Activated naive CD4-positive, alpha-beta T cell treated with anti-CD3 and anti-CD28 coated beads, Interleukin-2, amount 50 U/mL, for 72 hours (primary cell): ENCODE measurements at places on chromosomes 7 and 10. TPM values are rescaled to one million over a fixed set of nuclear protein-coding genes. Genes with fewer than 3 reads are reported as not detected.

DNA sequence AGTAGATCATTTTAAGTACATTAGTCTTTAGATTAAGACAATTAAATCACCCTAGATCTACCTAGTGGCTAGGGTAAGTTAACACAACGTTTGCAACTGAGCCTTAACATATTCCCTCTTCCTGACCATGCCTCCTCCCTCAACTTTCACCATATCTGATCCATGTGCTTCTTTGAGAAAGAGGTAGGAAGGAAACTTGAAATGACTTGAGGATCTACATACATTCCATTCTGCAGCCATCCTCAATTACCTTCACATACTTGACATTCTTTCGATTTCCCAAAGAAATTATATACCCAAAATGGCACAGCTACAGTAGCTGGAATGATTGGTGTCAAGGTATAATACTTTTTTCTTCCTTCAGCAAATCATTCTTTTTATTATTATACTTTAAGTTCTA is 12.9 kb upstream of the SEPTIN7 start:
- no peak for DNase-seq

IDI2 gene
- not detected for total RNA-seq

DNA sequence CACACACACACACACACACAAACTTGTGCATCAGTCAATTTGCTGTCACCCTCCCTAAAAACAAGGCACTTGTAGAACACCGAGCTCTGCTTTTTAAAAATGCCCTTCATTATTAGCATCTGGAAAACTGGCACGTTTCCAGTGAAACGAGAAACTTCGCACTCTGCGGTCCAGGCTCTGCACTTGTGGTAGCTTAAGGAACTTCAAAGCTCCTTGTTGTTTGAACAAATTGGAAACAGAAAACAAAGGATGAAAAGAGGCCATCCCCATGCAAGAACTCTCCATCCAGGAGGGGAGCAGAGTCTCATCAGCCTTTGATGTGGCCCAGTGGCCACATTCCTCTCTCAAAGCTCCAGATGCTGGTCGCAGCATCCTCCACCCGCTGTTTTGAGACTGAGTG is 105.1 kb downstream of the C10orf90 start:
- DNase-seq = no peak

DNA sequence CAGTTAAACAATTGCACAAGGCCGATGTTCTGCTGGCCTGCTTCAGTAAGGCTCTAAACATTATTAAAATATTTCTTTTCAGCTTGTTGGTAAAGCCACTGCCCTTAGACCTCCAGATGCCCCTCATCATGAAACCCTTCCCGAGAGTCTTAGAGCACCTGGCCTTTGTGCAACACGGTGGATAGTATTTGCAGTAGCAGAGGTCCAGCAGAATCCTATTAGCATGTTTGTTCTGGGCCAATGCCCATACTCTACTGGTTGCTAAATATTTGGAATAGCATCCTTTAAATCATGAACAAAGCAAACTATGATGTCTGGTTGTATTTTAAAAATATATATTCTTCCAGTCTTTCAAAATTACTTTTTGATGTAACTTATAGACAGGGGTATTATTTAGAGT is 584.6 kb downstream of the CNTNAP2 start:
- DNase-seq = no peak

DNA sequence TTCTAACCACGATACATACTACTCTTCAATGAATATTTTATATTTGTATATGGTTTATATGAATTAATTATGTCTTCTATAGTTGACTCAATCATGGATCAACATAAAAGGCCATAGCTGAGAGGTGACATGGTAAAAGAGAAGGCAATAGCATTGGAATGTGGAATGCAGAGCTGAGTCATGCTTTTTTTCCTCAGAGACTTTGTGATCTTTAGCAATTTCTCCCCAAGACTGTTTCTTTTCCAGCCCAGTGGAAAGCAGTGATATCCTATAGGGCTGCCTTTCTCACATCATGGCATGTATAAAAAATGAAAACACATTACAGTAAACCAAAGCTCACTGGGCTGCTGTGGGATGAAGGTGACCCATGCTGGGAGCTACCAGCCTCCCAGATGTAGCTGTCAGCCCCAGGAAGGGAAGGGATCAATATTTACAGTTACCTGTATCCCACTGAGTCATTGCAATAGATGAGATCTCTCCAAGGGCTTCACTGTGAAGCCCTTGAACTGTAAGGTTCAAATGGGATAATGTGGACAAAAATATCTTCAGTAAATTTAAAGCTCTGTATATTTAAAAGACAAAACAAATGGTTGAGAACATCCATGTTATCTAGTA is 30.2 kb downstream of the SLC39A12 start:
- no peak for DNase-seq

GRCh38 chr7:36370046-36370445 is 19.6 kb upstream of the ANLN start:
- DNase-seq = no peak

GRCh38 chr7:90760892-90761291 is 164.8 kb downstream of the CDK14 start:
- DNase-seq = no peak

DNA sequence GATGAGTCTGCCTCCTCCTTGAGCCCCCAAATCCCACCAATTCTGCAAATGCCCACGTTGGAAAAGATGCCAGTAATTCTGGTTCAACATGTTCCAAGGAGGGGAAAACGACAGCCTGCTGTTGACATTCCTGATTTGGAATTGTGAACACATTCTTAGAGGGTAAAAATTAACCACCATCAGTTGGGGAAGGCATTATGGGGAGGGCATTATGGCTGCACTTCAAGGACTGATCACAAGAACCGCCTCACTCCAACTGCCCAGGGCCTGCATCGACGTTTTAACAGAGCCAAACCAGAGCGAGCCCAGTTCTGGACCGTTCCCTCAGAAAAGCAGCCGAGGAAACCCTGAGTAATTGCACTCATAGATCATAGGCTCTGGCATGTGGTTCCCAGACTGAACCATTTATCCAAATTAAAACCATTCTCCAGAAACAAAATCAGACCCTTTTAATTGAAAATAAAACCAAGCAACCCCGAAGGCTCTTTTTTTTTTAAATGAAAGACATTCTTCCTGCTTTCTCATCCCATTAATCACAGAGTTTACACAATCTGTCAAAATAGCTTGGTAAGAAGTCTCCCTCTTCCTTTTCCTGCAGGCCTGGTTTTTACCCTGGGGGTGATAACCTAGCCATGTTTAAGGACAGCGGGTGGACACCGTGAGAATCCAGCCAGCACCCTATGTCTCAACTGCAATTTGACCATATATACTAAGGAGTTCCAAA is 8.0 kb downstream of the TNS3 start:
- DNase-seq = no peak

DNA sequence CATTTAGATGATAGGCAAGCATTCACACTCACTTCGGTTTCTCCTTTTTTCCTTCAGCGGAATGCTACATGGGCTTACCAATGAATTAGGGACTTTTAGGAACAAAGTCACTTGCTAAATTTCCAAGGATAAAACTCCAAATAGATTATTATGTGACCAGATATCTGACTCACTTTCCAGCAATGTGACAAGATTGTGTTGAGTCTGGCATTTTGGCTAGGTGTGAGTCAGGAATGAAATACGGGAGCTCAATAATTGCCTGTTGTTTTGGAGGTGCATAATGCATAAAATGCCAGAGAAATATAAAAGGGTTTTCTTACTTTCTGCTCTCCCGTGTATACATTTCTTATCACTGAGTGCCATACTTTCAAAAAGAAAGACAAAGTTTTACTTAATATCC is 721.1 kb downstream of the KCNMA1 start:
- no peak for DNase-seq

- DNase-seq = no peak
Measured at GRCh38 chr7:27071622-27072390, 24.0 kb downstream of the HOXA1 start.

DNA sequence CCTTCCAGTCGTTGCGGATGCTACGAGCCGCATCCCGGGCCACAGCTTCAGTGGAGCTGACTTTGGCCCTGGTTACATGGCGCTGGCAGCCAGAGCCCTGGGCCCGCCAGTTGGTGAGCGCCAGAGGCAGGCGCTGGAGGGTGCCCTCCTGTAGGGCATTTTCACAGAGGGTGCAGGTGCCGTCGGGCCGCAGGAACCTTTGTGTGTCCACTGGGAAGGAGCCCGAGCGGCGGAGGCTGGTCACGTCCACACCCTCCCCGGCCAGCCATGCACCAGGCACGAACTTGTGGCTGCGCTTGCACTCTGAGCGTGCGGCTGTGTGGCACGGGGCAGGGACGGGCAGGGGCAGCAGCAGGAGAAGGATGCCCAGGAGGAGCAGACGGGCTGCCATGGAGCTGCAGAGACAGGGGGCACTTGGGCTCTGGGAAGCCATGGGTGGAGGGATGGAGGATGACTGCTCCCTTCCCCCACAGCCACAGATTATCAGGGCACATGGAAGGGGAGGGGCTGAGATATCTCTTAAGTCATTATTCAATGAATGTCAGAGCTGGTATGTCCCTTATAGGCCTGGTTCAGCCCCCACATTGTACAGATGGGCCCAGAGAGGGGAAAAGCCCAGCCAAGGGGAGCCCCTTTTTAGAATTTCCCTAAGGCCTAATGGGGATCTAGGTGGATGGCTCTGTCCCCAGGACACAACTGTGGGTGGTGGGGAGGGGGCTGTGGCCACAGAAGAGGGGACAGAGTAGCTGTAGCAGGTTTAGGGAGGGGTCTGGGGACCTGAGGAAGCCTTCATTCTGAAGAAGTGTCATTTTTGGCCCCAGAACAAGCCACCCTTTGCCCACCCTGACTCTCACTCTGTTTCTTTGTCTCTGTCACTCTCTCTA is 1.8 kb downstream of the PRF1 start:
- no peak for DNase-seq

DNA sequence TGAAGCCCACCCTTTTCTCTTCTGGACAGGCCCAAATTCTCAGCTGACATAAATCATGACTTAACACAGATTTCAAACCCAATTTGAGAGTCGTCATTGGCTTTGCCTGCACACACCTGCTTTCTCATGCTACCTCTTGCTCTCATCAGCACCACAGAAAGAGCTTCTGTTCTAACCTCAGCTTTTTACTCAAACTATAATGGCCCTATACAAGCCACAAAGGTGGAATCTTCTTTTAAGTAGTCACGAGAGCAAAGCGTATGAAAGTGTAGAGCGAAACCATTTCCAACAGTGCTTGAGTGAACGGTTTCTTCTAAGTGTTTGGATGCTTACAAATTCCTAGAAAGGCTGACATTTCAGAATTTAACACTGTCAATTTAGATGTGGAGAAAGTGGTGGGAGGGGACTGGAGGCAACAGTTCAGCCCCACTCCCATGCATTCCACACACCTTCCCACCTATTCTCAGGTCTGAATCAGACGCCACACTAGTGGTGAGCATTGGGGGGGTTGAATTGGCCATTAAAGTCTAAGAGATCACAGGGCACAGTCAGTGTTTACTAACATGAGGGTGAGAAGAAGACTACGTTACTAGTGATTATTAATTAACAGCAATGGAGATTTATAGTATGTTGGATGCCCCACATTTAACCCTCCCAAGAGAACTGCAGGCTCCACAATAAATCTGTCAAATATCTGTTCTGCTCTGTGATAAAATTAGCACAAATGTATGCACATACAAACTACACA is 114.0 kb downstream of the PRKCQ start:
- DNase-seq = no peak

PVRIG gene
- total RNA-seq = 20.8 TPM

DNA sequence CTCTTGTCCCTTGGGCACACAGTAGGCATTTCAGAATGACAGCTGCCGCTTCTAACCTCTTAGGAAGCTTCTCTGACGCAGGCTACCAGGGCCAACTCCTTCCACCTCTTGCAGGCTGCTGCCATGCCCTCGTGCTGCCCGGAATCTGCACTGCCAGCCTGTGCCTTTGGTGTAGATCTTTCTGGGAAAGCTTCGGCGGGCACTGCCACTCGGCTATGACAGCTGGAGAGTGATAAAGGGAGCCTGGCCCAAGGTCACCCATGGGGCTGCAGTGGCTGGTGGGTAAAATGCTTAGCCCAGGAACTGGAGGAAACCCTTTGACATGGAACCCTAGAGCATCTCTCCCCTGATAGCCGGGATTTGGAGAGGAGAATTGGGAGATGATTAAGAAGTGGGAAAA is 78.0 kb upstream of the C1QL3 start:
- no peak for DNase-seq

DNA sequence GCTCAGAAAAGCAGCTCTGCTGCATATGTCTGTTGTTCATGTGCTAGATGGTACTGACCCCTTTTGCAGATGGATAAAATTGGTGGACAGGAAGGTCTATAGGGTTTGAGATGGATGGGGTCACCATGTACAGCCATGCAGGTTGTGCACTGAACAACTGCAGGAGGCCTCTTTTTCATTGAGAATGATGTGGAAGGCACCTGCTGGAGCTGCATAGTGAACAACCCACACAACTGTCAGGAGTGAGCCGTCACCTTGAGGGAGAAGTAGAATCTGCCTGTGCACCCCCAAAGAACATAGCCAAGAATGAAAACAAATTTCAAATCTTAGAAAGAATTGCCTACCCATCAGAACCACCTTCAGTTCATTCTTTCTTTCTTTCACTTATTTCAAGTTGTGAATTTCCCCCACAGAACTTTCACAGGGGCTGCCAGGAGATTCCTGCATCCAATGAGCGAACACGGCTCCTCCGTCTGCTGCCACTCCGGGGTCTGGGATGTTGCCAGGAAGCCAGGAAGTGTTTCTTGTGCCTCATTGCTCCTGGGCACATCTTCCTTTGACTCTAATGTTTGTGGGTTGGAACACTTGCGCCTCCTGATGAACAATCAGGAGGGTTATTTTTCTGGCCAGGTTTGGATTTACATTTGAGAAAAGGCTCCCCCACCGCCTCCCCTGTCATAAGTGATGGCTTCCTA is 53.7 kb upstream of the DOCK1 start:
- DNase-seq = no peak

CHN2 gene
- 0.59 TPM for total RNA-seq

GRCh38 chr7:17371671-17372524 is 73.4 kb downstream of the AHR start:
- no peak for DNase-seq

PLXNA4 gene
- 0.41 TPM for total RNA-seq

GRCh38 chr10:7199152-7199760 is 211.6 kb downstream of the SFMBT2 start:
- DNase-seq = no peak

PDZD7 gene
- 0.80 TPM for total RNA-seq

GRCh38 chr10:109914966-109915365 is 8.3 kb downstream of the XPNPEP1 start:
- no peak for DNase-seq

- DNase-seq = no peak
Measured at GRCh38 chr7:95018021-95018420, 110.6 kb downstream of the PPP1R9A start.
